ENCODE measurements at places on chromosomes 6 and 20. TPM values are rescaled to one million over a fixed set of nuclear protein-coding genes. Genes with fewer than 3 reads are reported as not detected.
A peak's percentile ranks its signal among the peaks of the same experiment; 100 is the strongest.

GRCh38 chr6:139824864-139825263 lies 450.4 kb upstream of the CITED2 start:
- no peak overlapping the region for H3K27ac ChIP-seq
- no peaks in the 10 kb centered on the region for H3K27me3 ChIP-seq
- H3K36me3 ChIP-seq = no peaks in the 10 kb centered on the region
- DNase-seq = no peak
- 0 out of 2 replicates have a peak, but pooled peaks cover 7% of the 10 kb centered on the region for H3K4me1 ChIP-seq

DNA sequence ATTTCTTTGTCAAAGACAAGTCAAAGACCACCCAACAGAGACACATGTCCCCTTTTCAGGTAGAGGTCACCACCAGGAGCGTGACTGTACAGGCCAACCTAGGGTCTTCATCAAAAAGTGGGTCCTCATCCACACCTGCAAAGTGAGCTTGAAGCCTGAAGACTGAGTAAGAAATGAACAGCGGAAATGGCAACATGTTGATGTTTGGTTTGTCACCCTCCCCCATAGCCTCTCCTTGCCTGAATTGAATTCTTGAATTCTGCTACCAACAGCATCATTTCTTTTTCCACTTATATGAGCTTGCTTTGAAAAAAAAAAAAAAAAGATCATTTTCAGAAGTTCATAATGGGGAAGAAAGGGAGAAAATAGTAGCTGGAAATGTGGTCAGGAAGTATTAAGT lies 104.4 kb downstream of the NFATC2 start:
- no peak overlapping the region for H3K27ac ChIP-seq
- no peak for DNase-seq
- H3K27me3 ChIP-seq = no peaks in the 10 kb centered on the region
- no peak overlapping the region for H3K4me3 ChIP-seq

GRCh38 chr20:43513372-43513930 lies 6.0 kb downstream of the L3MBTL1 start:
- no peaks in the 10 kb centered on the region for H3K4me1 ChIP-seq
- H3K36me3 ChIP-seq = no peaks in the 10 kb centered on the region
- no peak for DNase-seq
- H3K4me3 ChIP-seq = peak overlapping the region; percentile 41
- no peak overlapping the region for H3K27ac ChIP-seq

DNA sequence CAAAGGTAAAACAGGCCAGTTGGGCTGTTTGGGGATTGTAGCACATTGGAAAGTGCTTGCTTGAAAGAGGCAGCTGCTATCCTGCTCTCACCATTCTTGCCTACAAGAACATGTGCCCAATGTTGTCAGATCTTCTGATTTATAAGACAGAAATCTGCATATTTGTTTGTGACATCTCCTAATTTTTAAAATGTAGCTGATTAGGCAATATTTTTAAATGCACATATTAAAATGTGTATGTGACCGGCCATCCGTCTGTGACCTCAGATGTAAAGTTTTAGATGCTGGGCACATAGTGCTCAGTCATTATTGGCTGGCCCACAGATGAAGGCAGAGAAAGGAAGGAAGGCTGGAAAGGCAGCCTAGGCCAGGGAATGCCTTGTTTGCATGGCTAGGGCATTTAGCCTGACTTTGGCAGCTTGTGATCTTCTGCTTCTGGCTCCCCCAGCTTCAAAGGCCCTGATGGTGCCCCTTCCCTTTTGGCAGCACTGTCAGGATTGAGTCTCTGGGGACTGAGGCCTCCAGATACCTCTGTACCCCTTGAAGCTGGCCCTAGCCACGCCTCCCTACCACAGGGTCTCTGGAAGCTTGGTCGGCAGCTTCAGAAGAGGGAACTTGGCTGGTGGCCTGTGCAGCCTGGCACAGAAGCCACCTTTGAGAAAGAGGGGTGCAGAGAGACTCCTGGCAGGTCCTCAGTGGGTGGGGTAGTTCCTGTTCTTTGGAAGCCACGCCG lies 6.4 kb downstream of the SNPH start:
- H3K27ac ChIP-seq = no peak overlapping the region
- no peaks in the 10 kb centered on the region for H3K27me3 ChIP-seq
- H3K36me3 ChIP-seq = no peaks in the 10 kb centered on the region
- no peak for DNase-seq
- H3K4me3 ChIP-seq = no peak overlapping the region

- no peaks in the 10 kb centered on the region for H3K36me3 ChIP-seq
- no peak overlapping the region for H3K27ac ChIP-seq
- no peak overlapping the region for H3K4me3 ChIP-seq
- no peaks in the 10 kb centered on the region for H3K27me3 ChIP-seq
- H3K4me1 ChIP-seq = peaks cover 20% of the 10 kb centered on the region
Observed at GRCh38 chr20:53598140-53599043, 4.8 kb upstream of the ZNF217 start.

- no peaks in the 10 kb centered on the region for H3K27me3 ChIP-seq
- H3K4me1 ChIP-seq = no peaks in the 10 kb centered on the region
- H3K27ac ChIP-seq = no peak overlapping the region
- peaks cover 6% of the 10 kb centered on the region for H3K36me3 ChIP-seq
- DNase-seq = no peak
Observed at GRCh38 chr20:36491901-36492617, 49.3 kb upstream of the MYL9 start.

DNA sequence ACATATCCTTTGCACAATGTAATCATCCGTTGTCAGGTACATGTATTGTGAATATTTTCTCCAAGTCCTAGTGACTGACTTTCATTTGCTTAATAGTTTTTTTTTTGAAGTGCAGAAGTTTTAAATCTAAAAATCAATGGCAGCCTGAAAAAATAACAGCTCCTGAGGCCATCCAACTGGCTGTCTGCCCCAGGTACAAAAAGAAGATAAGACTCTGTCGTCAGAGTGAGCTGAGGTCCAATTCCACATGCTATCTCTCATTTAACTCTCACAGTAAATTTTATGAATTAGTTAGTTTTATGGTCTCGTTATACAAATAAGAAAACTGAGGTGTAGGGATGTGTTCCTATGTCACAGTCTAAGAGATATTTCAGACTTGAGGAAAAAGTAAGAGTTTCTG lies 21.0 kb upstream of the SLPI start:
- no peaks in the 10 kb centered on the region for H3K36me3 ChIP-seq
- no peak overlapping the region for H3K4me3 ChIP-seq
- H3K27me3 ChIP-seq = no peaks in the 10 kb centered on the region

GRCh38 chr6:89209457-89209856 lies 7.7 kb downstream of the GABRR1 start:
- H3K4me1 ChIP-seq = no peaks in the 10 kb centered on the region
- DNase-seq = no peak
- no peaks in the 10 kb centered on the region for H3K27me3 ChIP-seq
- no peak overlapping the region for H3K4me3 ChIP-seq

GRCh38 chr6:152310371-152310954 lies 326.7 kb downstream of the SYNE1 start:
- no peaks in the 10 kb centered on the region for H3K36me3 ChIP-seq
- H3K4me1 ChIP-seq = peaks cover 22% of the 10 kb centered on the region
- DNase-seq = no peak
- no peaks in the 10 kb centered on the region for H3K27me3 ChIP-seq
- no peak overlapping the region for H3K27ac ChIP-seq

DNA sequence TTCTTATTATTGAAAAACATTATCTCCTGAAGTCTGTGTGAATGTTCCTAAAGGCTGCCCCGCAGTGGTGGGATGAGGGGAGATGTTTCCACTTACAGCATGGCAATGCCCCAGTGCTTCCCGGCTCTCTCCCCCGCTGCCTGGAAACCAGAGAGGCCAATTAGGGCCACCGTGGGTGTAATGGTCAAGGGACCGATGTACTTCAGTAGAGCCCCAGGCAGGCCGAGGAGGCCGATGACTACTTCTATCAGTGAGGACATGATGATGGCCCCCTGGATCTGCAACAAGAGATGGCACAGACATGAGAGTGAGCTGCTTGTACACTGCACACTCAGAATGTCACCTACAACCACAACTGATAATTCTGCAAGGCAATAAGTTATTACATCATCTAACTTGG lies 117.8 kb downstream of the SLC23A2 start:
- no peaks in the 10 kb centered on the region for H3K4me1 ChIP-seq
- H3K36me3 ChIP-seq = no peaks in the 10 kb centered on the region
- no peak overlapping the region for H3K27ac ChIP-seq

GRCh38 chr6:90375681-90376439 lies 79.2 kb upstream of the BACH2 start:
- H3K27me3 ChIP-seq = no peaks in the 10 kb centered on the region
- DNase-seq = no peak
- no peak overlapping the region for H3K27ac ChIP-seq
- no peaks in the 10 kb centered on the region for H3K4me1 ChIP-seq

- no peaks in the 10 kb centered on the region for H3K4me1 ChIP-seq
- no peaks in the 10 kb centered on the region for H3K27me3 ChIP-seq
- H3K27ac ChIP-seq = no peak overlapping the region
- no peak overlapping the region for H3K4me3 ChIP-seq
- no peaks in the 10 kb centered on the region for H3K36me3 ChIP-seq
Observed at GRCh38 chr6:18207949-18208348, 52.7 kb downstream of the KDM1B start.

DNA sequence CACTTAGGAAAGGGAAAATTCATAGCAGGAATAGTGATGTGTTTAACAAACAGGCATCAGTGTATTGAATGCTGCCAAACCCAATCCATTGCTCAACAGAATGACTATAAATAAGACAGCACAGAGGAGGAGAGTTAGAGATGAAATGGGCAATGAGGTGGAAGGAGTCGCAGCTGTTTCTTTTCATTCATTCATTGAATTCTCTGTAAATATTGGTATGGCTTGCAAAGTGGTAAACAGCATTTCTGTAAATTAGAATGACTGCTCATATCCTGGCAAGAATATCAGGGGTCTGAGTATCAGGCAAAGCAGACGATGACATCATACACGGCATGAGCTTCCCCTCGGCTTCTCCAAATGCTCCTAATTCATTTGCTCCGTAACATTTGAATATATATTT lies 703.6 kb upstream of the SLC35B3 start:
- H3K4me1 ChIP-seq = no peaks in the 10 kb centered on the region
- no peak for DNase-seq
- no peaks in the 10 kb centered on the region for H3K27me3 ChIP-seq
- H3K27ac ChIP-seq = no peak overlapping the region
- no peaks in the 10 kb centered on the region for H3K36me3 ChIP-seq

GRCh38 chr6:147141711-147142308 lies 62.4 kb upstream of the STXBP5 start:
- H3K4me3 ChIP-seq = no peak overlapping the region
- H3K27ac ChIP-seq = no peak overlapping the region

- H3K27ac ChIP-seq = peak overlapping the region; percentile 64
- no peaks in the 10 kb centered on the region for H3K36me3 ChIP-seq
- no peak overlapping the region for H3K4me3 ChIP-seq
- H3K4me1 ChIP-seq = peaks cover 10% of the 10 kb centered on the region
- no peaks in the 10 kb centered on the region for H3K27me3 ChIP-seq
Observed at GRCh38 chr6:154981079-154981870, 13.8 kb upstream of the TIAM2 start.

- DNase-seq = no peak
- H3K36me3 ChIP-seq = no peaks in the 10 kb centered on the region
- no peak overlapping the region for H3K4me3 ChIP-seq
- H3K27me3 ChIP-seq = no peaks in the 10 kb centered on the region
- no peaks in the 10 kb centered on the region for H3K4me1 ChIP-seq
- H3K27ac ChIP-seq = no peak overlapping the region
Observed at GRCh38 chr20:58639182-58640146, 11.6 kb upstream of the STX16 start.

DNA sequence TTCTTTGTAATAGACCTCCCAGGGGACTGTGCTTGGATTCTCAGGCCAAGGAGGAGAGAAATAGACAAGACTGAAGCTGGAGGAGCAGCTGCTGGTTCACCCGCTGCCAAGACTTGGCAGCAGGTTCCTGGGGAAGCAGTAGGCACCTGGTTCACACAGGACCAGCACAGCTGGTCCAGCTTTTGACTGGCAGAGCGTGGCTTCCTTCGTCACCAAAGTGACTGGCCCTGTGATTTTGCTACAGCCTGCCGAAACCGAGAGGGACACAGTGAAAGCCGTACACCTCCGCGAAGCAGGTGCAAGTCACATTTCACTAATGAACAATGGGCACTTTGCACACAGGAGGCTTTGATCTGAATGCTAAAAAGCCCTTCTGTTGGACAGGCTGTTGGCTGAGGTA lies 199.0 kb downstream of the RNF144B start:
- H3K4me1 ChIP-seq = no peaks in the 10 kb centered on the region
- H3K27me3 ChIP-seq = no peaks in the 10 kb centered on the region
- no peak overlapping the region for H3K4me3 ChIP-seq
- H3K27ac ChIP-seq = no peak overlapping the region
- no peak for DNase-seq

- H3K27me3 ChIP-seq = no peaks in the 10 kb centered on the region
- peaks cover 9% of the 10 kb centered on the region for H3K4me1 ChIP-seq
- H3K4me3 ChIP-seq = no peak overlapping the region
- H3K36me3 ChIP-seq = no peaks in the 10 kb centered on the region
- DNase-seq = no peak
Observed at GRCh38 chr6:24749297-24749696, 25.4 kb upstream of the GMNN start.

APOM gene
- 15.8 TPM for total RNA-seq

ZC3H12D gene
- 0.65 TPM for total RNA-seq

RIPOR2 gene
- 0.86 TPM for total RNA-seq

ZBP1 gene
- total RNA-seq = not detected

GUCA1A gene
- not detected for total RNA-seq

CST2 gene
- total RNA-seq = not detected

CD93 gene
- total RNA-seq = not detected

POU5F1 gene
- not detected for total RNA-seq

RBCK1 gene
- total RNA-seq = 111 TPM

ATP6V1G2 gene
- total RNA-seq = 0.43 TPM

MACROD2 gene
- 7.6 TPM for total RNA-seq

PRPH2 gene
- not detected for total RNA-seq

TBC1D32 gene
- 3.4 TPM for total RNA-seq

NAPB gene
- total RNA-seq = 9.4 TPM

CEP43 gene
- 37.0 TPM for total RNA-seq

Data from Caco-2 (cell line).